ENCODE measurements at places on chromosomes 1 and 21.

- DNase-seq: no peak
Observed at GRCh38 chr1:19186001-19186400, 24.1 kb downstream of the UBR4 start.

GRCh38 chr1:3799976-3800685 lies 3.8 kb upstream of the LRRC47 start:
- DNase-seq: no peak

DNA sequence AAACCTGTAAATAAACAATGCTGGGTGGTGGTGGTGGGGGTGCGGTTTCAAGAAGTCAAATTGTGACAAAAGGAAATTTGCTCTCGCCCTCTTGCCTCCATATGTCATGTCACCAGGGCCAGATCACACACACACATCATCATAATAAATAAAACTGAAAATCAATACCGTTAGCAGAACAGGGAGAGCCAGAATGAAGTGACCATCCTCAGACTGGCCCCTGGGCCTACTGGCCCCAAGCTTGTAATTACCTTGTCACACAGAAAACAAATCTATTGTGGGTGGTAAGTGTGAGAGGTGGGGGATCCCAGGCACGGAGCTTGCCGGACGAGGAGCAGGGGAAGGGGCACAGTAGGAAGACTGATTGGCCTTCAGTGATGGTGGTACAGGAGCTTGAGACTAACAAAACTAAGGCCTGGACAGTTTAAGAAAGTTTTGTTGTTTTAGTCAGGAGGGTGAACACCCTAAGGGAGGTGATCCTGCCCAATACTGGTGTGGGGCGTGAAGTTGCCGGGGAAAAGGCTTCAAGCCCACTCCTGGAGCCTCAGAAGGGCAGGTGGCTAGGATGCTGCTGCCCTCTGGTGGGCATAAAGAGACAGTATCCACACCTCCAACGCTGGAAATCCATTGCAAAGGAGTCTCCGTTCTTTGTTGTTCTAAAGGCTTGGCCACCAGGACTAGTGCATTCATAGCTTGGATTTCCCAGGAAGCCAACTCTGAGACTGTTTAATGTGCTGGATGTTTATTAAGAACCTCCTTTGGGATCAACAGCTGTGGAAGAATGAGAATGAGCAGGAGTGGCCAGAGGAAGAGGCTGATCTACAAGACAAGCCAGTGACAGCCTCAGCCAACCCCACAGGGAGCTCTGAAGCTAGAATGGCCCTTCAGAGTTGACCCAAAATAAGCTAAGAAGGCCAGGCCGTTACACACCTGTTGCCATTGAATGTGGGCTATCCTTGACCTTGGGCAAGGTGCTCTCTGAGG lies 8.1 kb upstream of the C1orf216 start:
- DNase-seq: peak; percentile 32

GRCh38 chr1:172460887-172461315 lies 17.0 kb upstream of the PIGC start:
- no peak for DNase-seq

- DNase-seq: no peak
Observed at GRCh38 chr1:48848035-48848434, 71.3 kb upstream of the BEND5 start.

DNA sequence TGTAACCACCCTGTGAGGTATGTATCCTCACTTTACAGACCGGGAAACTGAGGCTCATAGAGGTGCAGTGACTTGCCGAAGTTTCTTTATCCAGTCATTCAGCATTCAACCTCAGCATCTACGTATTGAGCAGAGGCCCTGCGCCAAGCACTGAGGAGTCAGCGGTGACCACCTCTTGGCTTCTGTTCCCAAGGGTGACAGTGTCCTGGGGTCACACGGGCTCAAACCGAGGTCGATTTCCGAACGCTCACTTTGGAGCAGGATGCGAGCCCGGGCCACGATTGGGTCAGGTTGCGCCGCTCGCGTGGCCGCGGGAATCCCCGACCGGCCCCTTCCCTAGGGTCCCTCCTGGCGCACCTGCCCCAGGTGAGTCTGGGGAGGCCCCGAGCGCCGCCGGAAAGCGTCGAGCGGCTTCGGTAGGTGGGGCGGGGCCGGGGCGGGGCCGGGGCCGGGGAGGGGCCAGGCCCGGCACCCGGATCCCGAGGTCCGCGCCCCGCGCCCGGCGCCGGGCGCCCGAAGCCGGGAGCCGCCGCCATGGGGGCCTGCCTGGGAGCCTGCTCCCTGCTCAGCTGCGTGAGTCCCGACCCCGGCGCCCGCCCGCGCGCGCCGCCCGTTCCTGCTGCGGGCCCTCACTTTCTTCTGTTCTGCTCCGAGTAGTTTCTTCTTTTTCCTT lies at the start of gene SERINC2:
Gene SERINC2, plus strand, starts transcription at position 482 of the 673 bp plus-strand sequence. Its CDS starts 53 bp downstream, at position 535.
- no peak for DNase-seq

DNA sequence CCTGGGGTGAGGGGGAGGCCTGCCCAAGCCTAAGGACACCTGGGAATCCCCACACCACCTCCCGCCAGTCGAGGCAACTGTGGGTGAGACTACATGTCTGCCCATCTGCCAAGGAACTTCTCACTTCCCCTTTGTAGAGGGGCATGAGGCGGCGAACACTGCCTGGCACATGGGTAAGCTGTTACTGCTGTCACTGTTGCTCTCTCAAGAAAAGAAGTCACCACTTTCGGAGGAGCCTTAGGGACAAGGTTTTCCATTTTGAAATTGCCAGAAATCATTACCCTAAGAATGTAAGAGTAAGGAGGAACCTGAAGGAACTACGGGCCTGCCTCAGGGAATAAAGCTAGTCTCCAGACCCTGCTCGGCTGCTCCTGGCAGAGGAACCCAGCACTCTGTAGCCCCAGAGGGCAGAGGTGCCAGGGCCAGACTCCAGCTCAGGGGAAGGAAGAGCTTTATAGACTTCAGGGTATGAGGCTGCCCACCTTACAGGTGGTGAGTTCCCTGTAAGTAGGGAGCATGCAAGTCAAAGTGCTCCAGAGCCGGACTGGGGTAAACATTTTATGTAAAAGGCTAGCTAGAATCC lies 23.3 kb downstream of the SLC2A1 start:
- no peak for DNase-seq

GRCh38 chr1:37865348-37866120 lies 6.1 kb upstream of the MTF1 start:
- DNase-seq: no peak

- DNase-seq: peak; percentile 45
Observed at GRCh38 chr1:228166170-228166936, 749 bp downstream of the IBA57 start.

DNA sequence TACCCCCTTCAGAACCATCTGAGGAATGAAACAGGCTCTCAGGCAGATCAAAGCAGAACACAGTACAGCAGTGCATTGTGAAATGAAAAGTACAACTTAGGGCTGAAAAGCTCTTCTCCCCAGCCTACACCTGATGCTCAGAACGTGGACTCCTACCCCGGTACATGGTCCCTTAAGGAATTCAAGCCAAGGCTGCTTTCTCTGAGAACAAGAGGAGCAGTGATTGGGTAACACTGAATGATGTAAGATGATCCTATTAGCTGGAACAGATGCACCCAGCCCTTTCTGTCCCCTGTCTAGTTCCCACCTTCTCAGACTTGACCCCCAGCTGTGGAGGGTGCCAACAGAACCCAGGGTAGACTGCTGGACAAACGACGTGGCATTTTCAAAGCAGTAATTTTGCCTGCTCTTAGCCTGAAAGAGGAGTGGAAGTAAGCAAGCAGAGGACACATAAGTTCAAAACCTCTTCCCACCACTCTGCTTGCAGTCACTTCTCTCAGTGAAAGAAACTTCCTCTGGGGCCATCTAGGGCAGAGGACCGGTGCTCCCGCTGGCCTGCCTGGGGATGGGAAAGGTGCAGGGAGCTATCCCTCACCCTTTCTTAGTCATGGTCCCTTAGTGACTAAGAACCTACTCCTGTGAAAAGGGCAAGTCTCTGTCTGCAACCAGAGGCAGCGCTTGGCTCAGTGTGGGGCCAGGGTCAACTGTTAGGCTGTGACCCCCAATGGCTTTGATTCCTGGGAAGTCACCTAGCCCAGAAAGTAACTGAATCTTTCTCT lies 72.7 kb downstream of the TRABD2B start:
- no peak for DNase-seq

- no peak for DNase-seq
Observed at GRCh38 chr1:204714194-204714860, 28.8 kb upstream of the LRRN2 start.

GRCh38 chr1:62922006-62922405 lies 138.1 kb downstream of the ATG4C start:
- no peak for DNase-seq

- no peak for DNase-seq
Observed at GRCh38 chr1:17118706-17119075, 560 bp downstream of the PADI2 start.

- no peak for DNase-seq
Observed at GRCh38 chr1:97423403-97423802, 497.4 kb downstream of the DPYD start.

- DNase-seq: no peak
Observed at GRCh38 chr1:222288053-222288452, 259.9 kb downstream of the HHIPL2 start.

GRCh38 chr1:112267206-112267605 lies 128.8 kb upstream of the CTTNBP2NL start:
- DNase-seq: no peak

- DNase-seq: no peak
Observed at GRCh38 chr1:209630383-209631225, 21.6 kb downstream of the LAMB3 start.

DNA sequence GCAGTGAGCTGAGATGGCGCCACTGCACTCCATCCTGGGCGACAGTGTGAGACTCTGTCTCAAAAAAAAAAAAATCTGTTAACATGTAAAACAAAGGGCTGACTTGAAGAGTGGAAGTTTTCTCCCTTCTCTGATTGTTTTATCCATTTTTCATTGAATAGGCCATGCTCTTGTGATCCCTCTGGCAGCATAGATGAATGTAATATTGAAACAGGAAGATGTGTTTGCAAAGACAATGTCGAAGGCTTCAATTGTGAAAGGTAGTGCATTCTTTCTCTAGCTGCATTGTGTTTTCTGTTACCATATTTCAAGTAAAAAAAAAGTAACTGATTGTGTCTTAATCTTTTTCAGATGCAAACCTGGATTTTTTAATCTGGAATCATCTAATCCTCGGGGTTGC lies 69.6 kb upstream of the LAMC2 start:
- no peak for DNase-seq

GRCh38 chr1:220563564-220563963 lies 35.6 kb downstream of the MARK1 start:
- no peak for DNase-seq

- DNase-seq: no peak
Observed at GRCh38 chr1:245195398-245195797, 40.6 kb downstream of the KIF26B start.

DNA sequence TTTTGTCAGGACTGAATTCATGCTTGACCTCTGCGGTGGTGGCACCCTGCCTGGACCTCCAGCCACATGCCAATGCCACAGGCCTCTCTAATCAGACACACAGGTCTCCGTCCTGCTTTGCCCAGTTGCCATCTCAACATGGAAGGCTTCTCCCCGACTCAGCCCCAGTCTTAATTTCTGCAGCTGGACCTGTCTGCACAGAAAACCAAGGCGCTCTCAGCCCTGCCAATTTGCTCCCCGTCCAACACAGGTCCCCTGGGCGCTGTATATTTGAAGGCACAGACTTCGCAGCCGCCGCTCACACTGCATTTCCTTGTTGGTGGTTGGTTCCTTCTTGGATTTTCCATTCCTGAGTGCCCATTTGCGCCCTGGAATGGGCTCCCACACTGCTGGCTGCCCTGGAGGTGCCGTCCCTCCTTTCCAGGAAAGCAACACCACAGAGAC lies 28.0 kb upstream of the PLEKHG5 start:
- no peak for DNase-seq

GRCh38 chr1:59016390-59016789 lies 232.5 kb upstream of the JUN start:
- DNase-seq: no peak

DNA sequence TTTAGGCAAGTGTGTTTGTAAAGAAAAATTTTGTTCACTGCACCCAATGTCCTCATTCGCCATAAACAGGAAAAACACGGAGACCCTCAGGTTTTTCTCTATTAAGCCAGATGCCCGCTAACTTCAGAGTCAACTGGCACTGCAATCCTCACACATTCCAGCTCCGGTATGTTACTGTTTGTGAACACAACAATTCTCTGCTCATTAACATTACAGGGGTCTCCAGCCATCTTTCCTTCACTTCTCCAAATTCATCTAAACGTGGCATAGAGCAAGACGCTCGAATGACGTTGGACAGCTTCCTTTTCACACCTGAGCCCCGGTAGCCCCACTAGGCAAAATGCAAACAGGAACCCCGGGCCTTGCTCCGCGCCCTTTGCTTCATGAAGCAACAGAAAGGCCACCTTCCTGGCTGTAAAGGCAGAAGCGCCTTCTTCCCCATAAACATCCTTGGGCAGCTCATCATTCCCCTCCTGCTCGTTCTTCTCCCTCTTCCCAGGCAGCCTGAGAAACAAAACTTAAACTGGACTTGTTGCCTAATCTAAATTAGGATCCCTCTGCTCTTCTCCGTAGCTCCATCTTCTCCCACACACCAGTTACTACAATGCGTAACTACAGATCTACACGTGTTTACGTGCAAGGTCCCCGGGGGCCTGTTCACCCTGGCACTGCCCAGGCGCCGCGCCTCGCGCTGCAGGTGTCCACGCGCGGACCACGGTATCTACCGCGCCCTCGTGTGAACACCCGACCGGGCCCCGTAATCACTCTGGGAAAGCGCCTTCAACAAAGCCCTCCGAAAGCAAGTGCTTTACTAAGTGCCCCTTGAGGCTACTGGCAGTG lies 1.2 kb downstream of the LBR start:
- DNase-seq: no peak

DNA sequence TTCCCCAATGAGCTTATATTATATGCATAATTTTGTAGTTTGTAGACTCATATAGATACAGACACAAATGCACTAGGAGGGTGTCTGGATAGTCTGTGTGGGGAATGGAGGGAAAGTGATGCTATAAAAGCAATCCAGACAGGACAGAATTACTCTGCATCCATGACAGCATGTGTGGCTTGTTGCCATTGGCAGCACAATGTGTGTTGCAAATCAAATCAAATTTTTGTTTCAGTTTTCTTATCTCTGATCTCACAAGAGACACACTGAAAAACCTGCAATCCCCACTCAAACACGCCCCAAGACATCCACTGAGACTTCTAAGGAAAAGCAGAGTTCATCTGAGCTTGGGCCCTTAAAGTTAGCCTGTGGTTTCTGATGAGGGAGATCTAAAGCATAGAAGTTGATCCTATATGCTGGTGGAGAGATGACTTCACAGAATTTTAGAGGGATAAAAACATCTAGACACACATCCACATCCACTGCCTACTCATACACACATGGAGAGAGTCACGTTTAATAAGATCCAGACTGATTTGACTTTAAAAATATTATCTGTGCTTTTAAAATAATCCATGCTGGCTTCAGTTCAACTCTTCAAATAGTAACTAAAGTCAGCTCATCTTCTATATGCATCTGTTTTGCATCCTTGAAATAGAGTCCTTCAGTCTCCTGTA lies 313.0 kb upstream of the PLXNA2 start:
- no peak for DNase-seq
